GF-D8 (cell line): ENCODE measurements at places on chromosomes 3 and 15.

DNA sequence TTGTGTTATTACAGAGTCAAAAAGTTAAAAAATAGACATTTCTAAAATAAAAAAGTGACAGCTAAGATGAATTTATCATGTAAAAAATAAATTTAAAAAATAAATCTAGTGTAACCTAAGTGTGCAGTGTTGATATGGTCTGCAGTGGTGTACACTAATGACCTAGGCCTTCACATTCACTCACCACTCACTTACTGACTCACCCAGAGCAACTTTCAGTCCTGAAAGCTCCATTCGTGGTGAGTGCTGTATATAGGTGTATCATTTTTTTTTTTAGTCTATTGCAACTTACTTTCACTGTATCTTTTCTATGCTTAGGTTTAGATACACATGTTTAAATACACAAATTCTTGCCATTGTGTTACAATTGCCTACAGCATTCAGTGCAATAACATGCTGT is 459.4 kb upstream of the ROBO1 start:
- no peak for DNase-seq

GRCh38 chr15:85667491-85668424 is 127.0 kb downstream of the KLHL25 start:
- peak; percentile 37 for DNase-seq

DNA sequence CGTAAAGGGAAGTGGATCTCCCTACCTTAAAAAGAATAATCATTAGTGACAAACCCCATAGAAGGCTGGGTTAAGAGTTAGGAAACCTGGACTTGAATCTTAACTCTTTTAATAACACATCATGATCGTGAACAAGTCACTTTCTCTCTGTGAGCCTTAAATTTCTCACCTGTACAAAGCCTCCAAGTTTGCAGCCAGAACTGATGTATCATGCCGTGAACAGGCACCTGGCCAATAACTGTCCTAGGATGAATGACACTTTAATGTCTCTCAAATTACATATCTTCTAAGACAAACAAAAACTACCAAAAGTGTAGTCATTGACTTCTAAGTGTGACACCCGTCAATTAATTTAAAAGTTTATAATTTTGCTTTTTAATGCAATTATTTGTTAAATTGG is 3.9 kb downstream of the UPK1B start:
- no peak for DNase-seq

- no peak for DNase-seq
Measured at GRCh38 chr3:134796281-134797056, 1.4 kb downstream of the EPHB1 start.

DNA sequence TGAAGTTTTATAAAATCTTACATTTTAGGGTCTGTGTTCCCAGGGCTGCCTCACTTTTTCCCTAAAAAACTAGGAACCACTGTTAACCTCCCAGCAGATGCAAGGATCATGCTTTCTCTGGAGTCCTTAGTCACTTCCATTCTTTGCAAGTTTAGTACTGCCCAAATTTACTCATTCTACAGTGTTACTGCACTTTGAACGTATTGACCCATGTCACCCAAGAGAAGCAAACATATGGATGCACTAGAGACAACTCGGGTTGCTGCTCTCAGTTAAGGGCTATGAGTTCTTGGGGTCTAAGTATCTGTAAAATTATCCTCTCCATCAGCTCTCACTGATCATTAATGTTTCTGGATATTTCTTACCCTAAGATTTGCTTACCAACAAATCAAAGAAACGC is 59.0 kb downstream of the LEO1 start:
- DNase-seq = no peak

DNA sequence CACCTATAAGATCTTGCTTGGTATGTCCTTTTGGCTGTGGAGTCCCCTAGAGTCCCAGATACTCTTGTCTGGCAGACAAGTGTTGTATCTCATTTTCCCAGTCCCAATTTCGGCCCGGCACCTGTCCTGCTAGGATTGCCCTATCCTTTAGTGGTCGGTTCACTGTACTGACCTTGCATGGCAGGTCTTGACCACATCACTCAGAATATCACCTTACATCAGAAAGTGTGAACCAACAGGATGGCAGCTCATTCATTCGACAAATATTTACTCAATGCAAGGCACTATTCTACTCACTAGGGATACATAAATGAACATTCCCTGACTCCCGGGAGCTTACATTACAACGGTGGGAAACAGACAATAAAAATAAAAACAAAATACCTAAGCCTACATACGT is 5.7 kb upstream of the CCDC80 start:
- DNase-seq = no peak

DNA sequence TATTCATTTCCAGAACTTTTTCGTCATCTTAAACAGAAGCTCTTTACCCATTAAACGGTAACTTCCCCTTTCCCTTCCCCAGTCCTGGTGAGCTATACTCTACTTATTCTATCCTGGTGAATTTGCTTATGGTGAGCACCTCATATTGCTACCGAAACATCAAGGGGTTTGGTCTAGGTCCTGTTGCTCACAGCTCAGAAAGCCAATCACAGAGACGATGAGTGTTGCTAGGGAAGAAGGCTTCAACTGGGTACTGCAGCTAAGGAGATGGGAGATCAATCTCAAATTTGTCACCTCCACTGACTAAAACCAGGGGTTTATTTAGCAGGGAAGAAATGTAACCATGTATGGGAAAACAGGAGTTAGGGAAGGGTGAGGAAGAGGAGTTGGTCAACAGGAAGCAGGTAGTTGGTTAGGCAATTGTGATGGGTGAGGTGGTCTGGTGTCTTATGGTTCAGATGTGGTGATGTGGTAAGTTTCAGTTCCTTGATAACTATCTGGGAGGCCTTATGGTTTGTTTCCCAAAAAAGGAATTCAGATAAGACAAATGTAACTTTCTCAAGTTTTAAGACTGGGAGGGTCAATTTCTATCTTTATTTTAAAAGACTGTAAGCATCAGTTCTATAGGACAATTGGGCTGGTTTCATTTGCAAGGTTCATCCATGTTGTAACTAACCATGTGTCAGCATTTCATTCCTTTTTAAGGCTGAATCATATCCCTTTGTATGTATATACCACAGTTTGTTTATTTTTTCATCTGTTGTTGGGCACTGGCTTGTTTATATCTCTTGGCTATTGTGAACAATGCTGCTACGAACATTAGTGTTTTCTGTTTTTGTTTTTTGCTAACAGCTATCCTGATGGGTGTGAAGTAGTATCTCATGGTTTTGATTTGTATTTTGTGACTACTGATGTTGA is 24.3 kb downstream of the ARHGAP11B start:
- DNase-seq = peak; percentile 46

DNA sequence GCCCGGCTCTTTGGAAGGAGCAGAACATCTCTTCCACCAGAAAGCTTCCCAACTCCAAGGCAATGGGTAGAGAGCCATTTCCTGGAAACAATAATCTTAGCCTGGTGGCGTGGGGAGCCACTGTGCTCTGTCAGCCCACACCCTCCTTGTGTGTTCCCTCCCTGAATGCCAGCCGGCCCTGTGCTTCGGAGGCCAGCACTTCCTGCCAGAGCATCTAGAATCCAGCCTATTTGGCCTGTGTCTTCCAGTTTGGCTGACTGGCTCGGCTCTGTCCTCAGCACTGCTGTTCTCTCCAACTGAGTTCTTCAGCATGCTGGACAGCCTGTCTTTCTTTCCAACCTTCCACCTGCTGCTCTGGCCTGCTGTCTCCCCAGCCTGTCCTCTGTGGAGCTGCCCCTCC is 349.3 kb downstream of the MFSD1 start:
- DNase-seq = no peak

DNA sequence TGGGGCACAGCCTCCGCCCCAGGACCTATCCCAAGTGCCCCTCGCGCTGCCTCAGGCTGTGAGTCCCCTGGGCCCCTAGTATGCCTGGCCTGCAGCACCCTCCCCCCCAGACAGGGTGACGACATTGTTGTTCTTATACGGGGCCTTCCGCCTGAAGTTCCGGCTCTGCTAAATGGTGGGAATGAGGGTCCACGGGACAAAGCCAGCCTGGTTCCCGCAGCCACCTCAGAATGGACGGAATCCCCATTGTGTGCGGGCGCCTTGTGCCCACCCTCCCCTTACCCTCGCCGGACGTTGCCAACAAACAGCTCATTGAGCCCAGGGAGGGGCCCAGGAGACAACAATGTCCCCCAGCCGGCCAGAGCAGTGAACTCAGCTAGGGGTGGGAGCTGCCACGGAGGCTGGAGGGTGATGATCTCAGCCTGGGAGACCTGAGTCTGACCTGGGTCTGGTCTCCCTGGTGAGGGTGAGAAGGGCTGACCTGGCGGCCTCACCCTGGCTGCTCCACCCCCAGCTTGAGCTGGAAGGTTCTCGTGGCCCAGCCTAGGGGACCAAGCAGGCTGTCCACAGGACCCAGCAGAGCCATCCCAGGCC is 10.2 kb upstream of the DLL4 start:
- DNase-seq = no peak

GRCh38 chr3:149186721-149187120 is 34.9 kb downstream of the CP start:
- no peak for DNase-seq

DNA sequence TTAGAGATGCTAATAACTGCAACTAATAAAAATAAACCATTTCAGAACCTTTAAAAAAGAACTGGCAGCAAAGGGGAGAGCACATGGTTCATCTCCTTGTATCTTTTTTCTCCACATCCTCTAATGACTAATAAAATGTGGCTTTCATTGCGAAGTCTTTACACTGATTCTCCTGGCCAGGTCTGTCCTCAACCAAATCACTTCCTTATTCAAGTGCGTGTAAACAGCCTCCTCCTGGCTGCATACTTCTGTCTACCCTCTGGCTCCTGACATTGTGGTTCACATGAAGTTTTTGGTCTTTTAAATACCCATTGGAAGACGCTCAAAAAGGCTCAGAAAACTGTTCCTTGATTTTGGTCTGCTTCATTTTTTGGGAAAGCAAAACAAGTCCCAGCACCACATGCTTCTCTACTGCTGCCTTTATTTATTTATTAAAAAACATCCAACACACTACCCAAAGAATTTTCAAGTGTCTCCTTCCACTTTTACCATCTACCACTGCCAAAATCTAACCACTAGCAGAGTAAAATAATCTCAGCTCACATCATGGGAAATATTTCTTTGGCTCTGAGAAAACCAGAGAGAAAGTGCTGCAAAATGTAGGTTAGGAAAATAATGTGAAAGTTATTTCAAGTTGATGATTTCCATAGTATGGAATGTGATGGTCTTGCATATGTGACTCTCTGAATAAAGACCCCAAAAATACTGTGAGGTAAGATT is 85.1 kb downstream of the EFL1 start:
- DNase-seq = no peak
